Glomerular endothelial cell (primary cell): ENCODE measurements at places on chromosomes 4 and X. TPM values are rescaled to one million over a fixed set of nuclear protein-coding genes. Genes with fewer than 3 reads are reported as not detected.

DNA sequence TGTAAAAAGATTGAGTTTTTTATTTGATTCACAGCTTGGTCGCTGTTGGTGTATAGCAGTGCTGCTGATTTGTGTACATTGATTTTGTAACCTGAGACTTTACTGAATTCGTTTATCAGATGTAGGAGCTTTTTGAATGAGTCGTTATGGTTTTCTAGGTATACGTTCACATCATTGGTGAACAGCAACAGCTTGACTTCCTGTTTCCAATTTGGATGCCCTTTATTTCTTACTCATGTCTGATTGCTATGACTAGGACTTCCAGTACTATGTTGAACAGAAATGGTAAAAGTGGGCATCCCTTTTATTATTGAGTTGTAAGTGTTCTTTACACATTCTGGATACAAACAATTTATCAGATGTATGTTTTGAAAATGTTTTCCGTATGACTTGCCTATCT, 76.0 kb downstream of the ADGRG4 start:
- DNase-seq = no peak

DNA sequence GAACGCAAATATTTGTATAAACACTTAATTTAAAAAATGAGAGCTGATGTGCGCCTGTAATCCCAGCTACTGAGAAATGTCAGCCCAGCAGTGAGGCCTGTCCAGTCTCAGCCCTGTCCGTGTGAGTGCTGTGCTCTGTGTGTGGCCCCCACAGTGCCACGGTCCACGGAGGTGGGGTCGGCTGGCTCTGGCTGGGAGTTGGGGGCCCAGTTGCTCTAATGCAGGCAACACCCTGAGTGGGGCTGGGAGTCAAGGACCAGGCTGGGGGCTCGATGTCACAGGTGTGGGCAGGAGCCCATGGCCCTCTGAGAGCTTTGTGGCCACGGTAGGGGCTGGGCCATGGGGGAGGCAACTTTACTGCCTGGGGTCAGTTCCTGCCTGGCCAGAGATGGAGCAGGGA, 12.8 kb downstream of the PCGF3 start:
- no peak for DNase-seq

DNA sequence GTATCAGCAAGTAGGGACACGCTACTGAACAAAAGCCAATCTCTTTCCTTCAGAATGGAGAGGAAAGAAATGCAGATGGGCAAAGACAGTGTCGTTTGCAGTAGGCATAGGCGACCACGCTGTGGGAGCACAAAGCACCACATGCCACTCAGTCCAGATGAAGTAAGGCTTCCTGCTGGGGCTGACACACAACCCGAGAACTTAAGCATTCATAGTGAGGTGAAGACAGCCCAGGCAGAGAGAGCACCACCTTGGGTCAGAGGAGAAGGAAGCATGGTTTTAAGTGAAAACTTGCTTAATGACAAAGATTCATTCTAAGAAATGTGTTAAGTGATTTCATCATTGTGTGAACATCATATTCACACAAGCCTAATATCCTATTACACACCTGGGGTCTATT, 238.8 kb downstream of the MGST2 start:
- DNase-seq = no peak

The CFAP299 gene
- not detected in 2 replicates for total RNA-seq

- DNase-seq = no peak
Observed at GRCh38 chrX:14939644-14940043, 66.4 kb downstream of the MOSPD2 start.

GRCh38 chrX:18041656-18042055, 179.0 kb downstream of the BEND2 start:
- DNase-seq = no peak

- no peak for DNase-seq
Observed at GRCh38 chr4:52837716-52838558, 24.2 kb upstream of the RASL11B start.

DNA sequence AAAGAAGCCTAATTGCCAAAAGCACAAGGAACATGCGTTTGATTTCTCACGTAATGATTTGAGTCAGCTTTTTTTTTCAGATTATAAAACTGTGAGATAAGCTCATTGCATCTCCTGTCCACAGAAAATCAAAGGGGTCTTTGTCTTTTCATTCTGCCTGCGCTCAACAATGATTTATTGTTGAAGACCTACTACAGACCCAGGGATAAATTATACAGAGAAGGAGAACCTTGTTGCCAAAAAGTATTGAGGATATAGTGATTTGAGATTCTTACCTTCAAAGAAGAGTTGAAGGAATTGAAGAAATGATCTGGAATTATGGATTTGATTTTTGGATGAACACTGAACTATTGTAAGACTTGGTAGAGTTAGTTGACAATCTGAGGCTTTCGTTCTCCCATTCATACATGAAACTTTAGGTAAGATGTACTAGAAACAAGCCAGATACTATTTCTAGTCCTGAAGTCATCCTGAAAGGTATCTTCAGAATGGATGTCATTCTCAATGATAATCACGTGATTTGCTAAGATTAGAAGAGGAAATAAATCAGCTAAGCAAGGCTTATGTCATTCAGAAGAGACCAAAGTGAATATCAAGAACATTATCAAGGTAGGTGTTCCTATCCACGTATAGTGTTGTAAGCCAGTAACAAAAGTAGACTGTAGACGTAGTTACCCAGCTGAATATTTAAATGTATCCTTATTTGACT, 71.1 kb upstream of the SCOC start:
- DNase-seq = no peak

The FAM9C gene
- total RNA-seq = not detected in 2 replicates

GRCh38 chrX:72621625-72622485, 49.2 kb upstream of the HDAC8 start:
- DNase-seq = no peak

The P2RY4 gene
- total RNA-seq = 0.12 TPM in 1 of 2 replicates, not detected in the other

- DNase-seq = no peak
Observed at GRCh38 chrX:150032742-150033141, 94.5 kb upstream of the EOLA2 start.
